Psoas muscle (tissue), 8 donors: ENCODE measurements at places on chromosomes 12 and 14.

DNA sequence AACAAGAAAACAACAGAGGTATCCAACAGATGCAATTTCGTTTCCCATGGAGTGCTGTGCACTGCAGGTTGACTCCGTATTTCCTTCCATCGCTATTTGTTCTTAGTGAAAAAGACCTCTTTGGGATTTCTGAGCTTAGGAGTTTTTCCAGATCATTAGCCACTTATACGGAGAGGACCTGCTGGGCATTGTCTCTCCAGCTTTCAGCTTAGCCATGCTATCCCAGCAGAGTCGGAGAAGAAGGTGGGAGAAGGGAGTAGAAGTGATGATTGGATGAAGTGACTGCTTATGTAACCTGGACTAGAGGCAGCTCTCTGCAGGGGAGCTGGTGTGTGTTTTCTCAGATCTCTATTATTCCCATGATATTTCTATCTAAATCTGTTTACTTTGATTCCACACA is 737.7 kb downstream of the DIO2 start:
- DNase-seq: no peak

DNA sequence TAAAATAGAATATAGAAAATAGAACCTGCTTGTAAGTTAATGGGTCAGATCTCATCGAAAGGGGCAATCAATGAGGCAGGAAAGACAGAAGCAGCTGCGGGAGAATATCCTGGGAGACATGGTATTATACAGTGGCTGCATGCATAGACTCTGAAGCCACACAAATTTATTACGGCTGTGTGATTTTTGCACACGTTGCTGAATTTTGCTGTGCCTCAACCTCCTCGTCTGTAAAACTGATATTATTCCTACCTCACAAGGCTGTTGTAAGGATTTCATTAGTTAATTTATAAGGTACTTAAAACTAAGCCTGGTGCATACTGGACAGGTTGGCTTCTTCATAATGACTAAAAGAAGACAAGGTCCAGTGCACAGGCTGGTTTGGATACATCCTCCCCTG is 52.3 kb downstream of the ARMH4 start:
- no peak for DNase-seq

- no peak for DNase-seq
These were observed 15.0 kb downstream of the CSRP2 start for GRCh38 chr12:76863837-76864236.

DNA sequence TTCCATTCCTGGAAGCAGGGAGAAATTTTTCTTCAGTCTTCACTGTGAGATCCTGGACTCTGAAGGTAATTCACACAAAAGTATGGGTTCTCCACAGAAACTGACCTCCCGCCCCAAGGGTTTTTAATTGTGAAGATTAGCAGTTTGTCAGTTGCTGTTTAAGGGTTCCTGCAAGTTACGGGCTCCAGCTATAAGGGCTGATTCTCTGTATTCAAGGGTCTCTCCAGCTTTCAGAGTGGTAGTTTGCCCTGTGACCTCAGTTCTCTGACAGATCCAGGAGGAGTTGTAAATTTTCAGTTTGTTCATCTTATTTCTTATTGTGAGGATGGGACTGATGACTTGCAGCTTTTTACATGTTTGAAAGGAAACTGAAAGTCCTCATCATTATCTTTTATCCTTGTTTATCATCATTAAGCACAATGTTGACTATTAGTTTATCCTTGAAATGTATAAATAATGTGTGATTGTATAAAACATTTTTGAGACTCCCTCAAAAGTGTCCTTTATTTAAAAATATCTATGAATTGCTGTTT is 110.9 kb downstream of the SCAF11 start:
- no peak for DNase-seq

GRCh38 chr12:6269986-6270385 is 40.5 kb upstream of the PLEKHG6 start:
- DNase-seq: no peak

DNA sequence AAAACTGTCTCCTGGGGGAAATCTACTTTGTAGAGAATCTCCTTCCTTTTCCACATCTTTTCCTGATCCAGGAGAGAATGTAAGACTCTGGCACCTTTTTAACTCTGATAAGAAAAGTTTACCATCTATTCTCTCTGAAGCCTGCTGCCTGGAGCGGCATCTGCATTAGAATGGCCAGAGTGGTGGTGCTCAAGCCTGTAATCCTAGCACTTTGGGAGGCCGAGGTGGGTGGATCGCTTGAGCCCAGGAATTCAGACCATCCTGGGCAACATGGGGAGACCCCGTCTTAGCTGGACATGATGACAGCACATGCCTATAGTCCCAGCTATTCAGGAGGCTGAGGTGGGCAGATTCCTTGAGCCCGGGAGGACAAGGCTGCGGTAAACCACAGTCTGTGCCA is 1.4 kb upstream of the CHFR start:
- no peak for DNase-seq

DNA sequence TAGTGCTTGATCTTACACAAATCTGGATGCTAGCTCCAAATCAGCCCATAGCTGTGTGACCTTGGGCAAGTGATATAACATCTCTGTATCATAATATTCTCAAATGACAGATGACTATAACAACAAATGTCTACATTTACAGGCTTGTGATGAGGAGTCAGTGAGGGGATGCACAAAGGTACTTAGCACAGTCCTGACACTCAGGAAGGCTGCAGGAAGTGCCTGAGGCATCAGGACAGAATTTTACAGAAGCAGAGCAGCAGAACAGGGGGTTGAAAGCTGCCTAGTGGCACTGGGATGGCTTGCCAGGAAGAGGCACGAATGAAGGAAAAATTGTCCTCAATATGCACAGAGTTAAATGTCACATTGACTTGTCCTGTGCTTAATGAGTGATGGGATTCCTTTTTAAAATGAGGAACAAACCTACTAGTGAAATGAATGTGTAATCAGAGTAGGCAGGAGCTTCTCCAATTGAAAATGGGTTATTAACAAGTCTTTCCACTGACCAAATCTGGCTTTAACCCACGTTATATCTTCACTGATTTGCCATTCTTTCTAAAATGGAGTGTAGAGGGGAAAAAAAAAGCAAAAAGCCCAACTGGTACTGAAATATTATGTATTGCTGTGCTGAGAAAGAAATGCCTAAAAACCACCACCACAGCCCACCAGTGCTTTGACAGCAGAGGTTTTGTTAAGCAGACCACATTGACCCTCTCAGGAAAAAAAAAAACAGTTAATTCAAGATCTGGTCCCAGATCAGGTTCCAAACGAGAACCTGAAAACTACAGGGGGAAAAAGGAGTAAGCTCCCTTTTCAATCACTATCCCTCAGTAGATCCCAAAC is 11.6 kb downstream of the BTG1 start:
- no peak for DNase-seq

DNA sequence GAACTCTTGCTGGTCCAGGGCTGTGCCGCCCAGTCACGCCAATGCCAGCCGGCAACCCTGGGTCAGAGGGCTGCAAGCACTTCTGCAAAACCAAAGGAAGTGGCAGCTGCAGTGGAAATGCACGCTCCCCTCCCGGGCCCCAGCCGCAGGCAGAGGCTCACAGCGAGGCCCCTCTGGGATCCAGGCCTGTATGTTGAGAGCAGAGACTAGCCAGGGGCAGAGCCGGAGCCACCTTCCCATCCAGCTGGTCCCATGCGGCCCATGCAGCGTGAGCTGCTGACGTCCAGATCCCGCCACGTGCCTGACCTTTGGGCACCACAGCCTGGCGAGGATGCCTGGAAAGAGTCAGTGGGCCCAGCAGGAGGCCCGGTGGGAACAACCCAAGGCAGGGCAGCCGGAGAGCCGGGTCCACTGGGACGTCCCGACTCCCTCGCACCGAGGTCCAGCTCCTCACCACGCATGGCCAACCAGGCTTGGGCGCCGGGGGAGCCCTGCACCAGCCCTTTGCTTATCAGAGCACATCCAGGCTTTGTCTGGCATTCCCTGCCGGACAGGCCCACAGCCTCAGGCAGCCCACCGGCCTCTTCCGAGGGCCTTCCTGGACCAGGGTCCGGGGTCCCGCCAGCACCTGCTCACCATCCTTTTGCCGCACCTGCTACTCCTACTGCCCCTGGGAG is 4.3 kb downstream of the GPR132 start:
- DNase-seq: peak; percentile 47

GRCh38 chr12:106269150-106269771 is 21.4 kb upstream of the CKAP4 start:
- no peak for DNase-seq

- no peak for DNase-seq
These were observed 9.4 kb upstream of the KCNA1 start for GRCh38 chr12:4900327-4900726.

DNA sequence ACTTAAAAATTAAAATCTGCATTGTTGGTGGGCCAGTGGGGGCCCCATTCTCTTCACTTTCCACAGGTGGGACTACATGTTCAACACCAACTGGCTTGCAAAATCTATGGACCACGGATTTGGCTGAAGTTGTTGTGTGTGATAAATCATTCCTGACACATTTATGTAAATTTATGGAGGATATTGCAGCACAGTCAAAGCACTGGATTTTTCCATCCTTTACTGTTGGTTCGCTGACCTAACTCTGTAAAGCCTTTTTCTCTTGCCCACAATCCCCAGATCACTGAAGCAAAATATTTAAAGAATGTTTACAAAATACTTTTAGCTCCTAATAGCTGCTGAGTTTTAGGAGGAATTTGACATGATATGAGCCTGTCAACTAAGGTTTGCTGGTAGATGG is 219.7 kb upstream of the PRICKLE1 start:
- no peak for DNase-seq

DNA sequence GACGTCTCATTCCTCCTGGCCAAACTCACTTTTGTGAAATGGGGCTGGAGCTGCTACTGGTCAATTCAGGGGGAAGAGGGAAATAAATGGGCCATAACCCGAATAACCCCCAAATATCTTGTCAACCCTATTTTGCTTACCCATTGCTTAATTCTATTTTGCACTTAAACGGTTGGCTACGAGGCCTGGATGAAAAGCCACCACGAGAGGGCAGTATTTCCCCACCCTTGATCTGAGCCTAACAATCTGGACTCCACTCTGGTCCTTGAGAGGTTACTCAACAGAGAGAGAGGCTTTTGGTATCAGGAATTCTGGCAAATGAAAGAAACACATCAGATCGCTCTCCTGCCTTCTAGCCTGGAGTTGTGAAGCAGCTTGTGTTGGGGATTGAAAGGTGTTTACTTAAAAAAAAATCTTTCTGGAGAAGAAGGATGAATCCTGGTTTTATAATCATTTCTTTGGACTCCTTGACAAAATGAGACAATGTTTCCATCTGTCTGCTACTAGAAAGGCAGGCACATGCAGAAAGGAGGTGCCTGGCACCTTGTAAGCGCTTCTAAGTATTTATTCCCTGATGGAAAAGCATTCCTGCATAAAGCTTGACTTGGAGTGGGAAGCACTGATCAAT is 22.4 kb upstream of the FBXO21 start:
- DNase-seq: peak; percentile 68

DNA sequence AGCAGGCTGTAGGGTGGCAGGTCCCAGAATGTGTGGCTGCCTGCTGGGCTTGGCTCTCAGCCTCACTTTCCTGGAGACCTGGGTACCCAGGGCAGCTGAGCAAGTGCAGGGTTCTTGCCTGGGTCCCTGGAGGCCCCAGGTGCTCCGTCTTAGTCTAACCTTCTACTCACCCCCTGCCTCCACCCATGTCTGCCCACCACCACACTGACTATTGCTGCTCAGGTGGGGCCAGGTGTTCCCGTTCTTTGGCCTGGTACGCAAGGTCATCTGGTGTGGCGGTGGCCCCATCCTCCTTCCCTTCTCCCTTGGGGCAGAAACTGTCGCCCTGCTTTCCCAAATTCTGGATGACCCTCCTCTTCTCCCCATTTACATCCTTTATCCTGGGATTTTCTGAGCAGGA is 319.9 kb downstream of the TMEM121 start:
- DNase-seq: no peak

DNA sequence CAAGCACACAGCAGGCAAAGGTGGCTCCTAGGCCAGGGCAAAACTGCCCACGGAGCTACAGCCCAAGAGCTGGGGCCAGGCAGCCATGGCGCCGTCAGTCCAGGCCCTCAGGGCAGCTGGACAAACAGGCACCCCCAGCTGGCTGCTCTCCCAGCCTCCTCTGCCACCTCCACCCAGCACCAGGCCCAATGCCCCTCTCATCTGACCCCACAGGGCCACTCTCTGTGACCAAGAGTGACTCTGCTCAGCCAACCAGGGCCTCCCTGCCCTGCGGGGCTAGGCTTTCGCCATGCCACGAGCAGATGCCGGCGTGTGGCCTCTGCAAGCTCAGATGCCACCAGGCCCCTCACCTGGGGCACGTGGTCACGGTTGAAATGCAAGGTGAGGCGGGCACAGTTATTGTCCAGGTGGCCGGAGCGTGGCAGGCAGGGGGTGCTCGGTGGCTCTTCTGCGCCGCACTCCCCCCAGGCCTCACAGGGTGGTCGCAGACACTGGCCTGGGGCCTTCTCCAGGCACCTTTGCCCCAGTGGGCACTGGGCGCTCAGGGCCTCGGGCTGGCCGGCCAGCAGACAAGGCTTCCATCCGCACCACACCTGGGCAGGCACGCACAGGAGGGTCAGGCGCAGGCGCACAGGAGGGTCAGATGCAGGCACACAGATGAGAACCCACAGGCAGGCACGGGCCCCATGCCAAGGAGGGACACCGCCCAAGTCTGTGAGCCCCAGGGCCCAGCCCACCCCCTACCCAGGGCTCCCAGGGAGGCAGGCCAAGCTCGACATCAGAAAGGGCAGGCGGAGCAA is 23.0 kb downstream of the JAG2 start:
- peak; percentile 40 for DNase-seq

- DNase-seq: no peak
These were observed 321.6 kb downstream of the BCL11B start for GRCh38 chr14:98950353-98950895.

GRCh38 chr14:104830781-104831180 is 29.9 kb downstream of the ZBTB42 start:
- DNase-seq: no peak

DNA sequence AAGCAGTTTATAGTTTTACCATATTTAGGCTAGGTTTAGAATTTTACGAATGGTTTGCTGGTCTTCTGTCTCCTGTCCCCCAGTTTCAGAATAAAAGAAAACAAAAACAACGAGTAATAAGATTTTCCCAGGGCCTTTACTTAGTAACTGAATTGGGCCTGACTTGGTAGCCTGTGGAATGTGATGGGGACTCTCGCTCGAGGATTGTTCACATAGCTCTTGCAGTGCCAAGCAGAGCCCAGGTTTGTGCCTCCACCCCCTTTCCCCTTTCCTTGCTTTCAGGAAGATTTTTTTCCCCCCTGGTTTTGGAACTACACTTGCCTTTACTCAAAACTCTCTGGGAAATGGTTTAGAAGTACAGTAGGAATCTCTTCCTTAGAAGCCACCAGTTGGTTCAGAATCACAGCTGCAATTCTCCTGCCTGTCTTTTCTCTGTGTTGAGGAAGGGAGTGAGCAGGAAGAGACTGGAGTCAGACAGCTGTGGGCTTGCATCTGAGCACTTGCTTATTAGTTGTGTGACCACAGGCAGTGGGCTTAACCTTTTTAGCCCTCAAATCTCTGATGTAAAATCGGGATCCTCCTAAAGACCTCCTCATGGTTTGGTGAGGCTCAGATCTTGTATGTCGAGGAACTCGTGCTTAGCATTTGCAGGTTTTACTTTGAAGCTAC is 501.2 kb downstream of the PCNX1 start:
- DNase-seq: no peak
